ENCODE measurements at places on chromosomes 7 and 10.

DNA sequence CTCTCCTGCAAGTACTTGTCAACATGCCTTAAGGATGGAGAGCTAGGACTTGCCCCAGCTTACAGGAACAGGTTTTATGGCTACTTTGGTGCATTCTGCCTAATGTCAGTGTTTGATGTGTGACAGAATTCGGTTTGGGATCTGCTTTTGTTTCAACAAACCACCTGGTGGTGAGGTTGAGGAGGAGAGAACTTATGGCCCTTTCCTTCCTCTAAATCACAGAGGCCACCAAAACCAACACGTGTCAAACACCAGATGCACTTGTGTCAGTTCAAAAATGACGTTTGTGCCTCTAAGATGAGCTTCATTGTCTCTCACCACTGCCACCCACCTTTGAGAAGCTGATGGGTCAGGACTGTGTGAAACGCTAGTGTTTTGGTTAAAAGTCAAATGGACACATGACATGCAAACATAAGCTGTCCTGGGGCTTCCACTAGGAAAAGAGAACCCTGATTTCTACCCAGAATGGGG lies 83.9 kb downstream of the OSBPL3 start:
- DNase-seq = no peak

GRCh38 chr10:97553575-97554031 lies 19.0 kb upstream of the ANKRD2 start:
- DNase-seq = peak; percentile 22

- no peak for DNase-seq
Measured at GRCh38 chr10:116112232-116113231, 160.5 kb downstream of the GFRA1 start.

- DNase-seq = no peak
Measured at GRCh38 chr7:31796375-31796774, 109.4 kb downstream of the PPP1R17 start.

DNA sequence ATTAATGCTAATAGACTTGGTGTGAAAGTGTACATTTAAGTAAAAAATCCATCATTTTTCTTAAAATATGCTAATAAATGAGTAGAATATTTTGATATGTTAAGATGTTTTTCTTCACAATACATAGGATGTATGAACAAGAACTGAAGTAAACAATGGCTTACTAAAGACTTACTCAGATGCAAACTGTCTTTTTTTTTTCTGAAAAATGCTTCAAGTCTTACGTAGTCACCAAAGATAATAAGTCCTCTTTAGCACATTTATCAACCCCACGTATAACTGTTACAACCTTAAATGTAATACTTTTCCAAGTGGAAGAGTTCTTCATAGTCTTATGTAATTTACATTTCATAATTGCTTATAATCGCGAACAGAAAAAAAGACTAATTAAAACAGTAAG lies 54.8 kb downstream of the MDFIC start:
- DNase-seq = no peak

All from anterior cingulate cortex (tissue), 58 donors.